Aorta (tissue), 5 donors: ENCODE measurements at places on chromosomes 13 and 19. TPM values are rescaled to one million over a fixed set of nuclear protein-coding genes. Genes with fewer than 3 reads are reported as not detected.

DNA sequence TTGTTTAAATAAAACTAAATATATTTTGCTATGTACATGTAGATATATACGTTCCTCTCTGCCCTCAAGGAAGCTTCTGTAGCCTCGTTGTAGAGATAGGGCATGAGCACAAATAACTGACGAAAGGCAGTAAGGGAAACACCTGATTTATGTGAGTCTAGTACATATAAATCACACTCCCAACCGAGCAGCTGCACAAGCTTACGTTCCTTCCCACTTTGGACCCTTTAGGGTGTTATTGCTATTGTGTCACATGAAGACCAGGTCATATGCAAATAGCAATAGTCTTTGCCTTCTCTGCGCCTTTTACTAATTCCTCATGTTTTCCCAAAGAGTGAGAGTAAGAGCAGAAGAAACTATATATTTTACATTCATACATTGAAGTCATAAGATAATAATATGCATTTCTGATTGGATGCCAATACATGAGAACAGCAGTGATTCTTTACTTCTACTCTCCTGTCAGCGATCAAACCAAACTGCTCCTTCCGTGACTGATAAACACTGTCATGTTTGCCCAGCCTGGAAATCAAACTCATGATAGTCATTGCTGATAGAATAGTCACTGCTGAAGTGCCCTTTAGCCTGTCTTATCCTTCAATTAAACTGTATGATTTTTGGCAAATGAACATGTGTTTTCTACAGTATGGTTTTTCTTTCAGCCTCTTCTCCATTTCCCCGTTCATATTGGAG is 127.2 kb upstream of the MAB21L1 start:
- no peak for DNase-seq

GRCh38 chr19:38679839-38680238 is 32.4 kb downstream of the ACTN4 start:
- DNase-seq: no peak

GRCh38 chr13:50873467-50873866 is 30.0 kb upstream of the DLEU7 start:
- no peak for DNase-seq

- DNase-seq: no peak
Observed at GRCh38 chr13:34300559-34300958, 482.6 kb downstream of the RFC3 start.

- peak; percentile 78 for DNase-seq
Observed at GRCh38 chr19:48390188-48391099, 907 bp downstream of the KDELR1 start.

GRCh38 chr13:101631395-101631794 is 178.9 kb downstream of the ITGBL1 start:
- no peak for DNase-seq

DNA sequence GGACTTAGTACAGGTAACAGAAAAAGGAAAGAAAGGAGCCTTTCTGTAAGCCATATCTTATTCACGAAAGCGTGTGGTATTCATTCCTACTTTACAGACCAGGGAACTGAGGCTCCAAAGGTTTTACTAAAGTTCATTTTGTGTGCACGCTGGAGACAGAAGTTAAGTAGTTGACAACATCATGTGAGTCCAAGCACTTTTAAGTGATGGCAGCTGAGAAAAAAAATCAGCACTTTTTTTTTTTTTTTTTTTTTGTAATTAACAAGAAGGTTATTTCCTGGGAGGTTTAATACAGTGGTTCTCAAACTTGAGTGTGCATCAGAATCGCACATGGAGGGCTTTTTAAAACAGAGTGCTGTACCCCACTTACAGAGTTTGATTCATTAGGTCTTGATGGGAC is 2.0 kb downstream of the DNAJC3 start:
- no peak for DNase-seq

DNA sequence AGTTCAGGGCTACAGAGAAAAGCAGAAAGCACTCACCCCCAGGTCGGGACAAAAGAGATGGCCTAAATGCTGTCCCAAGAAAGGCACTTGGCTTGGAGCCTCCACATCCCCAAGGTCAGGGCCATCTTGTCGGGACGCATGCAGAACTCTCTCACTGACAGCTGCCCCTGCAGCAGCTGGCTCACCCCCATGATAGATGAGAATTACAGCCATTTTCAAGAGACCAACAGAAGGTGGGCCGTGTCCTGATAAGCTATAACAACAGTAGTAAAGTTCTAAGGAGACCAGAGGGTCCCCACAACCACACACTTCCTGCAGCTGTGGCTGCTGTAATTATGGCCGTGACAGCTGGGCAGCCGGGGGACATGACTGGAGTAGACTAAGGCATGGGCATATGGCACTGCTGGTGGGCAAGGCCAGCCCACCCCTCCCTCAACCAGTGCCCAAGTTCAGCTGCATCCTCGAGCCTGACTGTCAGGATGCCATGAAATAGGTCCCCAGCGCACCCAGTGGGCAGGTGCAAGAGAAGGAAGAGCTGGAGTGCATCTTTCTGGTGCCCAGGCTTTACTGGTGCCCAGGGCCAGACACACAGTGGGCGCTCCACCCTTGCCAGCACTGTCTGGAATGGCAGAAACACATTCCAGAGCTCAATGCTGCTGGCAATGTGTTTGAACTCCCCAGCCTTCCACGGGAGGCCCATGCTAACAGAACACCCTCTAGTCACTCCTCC is 436.7 kb upstream of the ZNF507 start:
- no peak for DNase-seq

DNA sequence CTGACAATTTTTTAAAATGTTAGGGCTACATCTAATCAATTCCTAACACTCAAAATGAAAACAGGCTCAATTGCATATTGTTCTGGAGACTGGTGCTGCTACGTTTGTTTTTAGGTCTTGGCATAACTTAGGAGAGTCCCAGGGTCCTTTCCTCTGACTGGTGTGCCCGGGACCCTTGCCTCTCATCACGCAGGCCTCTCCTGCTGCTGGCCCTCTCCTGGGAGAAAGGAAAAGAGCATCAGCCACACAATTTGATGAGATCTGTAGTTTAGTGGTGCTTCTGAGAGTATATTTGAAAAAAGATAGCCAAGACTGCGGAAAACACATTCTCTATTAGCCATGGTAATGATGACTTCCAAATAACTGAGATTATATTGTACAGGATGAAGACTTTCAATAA is 380.0 kb downstream of the KLF12 start:
- DNase-seq: no peak

- no peak for DNase-seq
Observed at GRCh38 chr19:47423203-47423882, 4.0 kb upstream of the MEIS3 start.

- DNase-seq: no peak
Observed at GRCh38 chr13:30158774-30159445, 148.4 kb downstream of the KATNAL1 start.

- peak; percentile 84 for DNase-seq
Observed at GRCh38 chr19:47305309-47305751, 4.3 kb upstream of the C5AR1 start.

GRCh38 chr19:3725640-3726310 is 17.6 kb downstream of the TJP3 start:
- no peak for DNase-seq

DNA sequence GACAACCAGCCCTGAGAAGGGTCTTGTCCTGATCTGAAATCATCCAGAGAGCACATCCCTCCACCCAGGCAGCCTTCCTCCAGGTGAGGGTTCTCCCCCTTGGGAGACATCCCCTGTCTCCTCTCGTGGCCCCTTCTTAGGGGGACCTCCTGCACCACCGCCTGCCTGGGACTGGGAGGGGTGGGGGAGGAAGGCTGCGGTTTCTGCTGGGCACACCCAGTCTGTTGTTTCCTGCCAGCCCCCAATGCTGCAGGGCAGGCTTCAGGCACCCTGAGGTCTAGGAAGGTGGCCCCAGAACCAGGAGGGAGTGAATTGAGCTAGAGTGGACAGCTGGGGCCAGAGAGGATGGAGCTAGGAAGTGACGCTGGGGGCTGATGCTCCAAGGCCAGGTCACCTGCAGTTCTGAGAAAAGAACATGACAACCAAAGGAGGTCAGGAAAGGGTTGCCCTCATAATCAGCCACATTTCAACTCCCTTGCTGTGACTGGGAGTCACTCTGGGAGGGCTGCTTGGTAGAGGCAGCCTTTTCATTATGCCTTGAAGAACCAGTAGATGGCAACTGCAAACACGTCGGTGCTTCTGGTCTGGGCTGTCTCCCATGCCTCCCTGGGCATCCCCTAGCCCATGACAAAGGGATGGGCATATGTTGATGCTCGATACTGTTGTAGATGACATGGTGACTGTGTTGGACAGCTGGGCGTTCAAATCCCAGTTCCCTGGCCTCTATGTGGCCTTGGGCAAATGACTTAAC is 1.4 kb downstream of the ARHGEF18 start:
- DNase-seq: no peak

GRCh38 chr19:7778081-7778480 is 15.0 kb downstream of the CLEC4M start:
- DNase-seq: no peak

DNA sequence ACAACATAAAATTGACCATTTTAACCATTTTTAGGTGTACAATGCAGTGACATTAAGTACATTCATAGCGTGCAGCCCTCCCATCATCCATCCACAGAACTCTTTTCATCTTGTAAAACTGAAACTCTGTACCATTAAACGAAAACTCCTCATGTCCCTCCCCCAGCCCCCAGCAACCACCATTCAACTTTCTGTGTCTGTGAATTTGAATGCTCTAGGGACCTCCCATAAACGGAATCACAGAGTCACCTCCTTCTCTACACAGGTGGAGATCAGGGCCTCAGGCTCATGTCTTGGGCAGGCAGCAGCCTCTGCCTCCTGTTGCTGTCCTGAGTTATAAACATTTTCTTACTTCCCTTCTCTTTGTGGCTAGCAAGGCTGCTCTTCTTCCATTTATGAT is 7.3 kb upstream of the CCNE1 start:
- DNase-seq: no peak

DNA sequence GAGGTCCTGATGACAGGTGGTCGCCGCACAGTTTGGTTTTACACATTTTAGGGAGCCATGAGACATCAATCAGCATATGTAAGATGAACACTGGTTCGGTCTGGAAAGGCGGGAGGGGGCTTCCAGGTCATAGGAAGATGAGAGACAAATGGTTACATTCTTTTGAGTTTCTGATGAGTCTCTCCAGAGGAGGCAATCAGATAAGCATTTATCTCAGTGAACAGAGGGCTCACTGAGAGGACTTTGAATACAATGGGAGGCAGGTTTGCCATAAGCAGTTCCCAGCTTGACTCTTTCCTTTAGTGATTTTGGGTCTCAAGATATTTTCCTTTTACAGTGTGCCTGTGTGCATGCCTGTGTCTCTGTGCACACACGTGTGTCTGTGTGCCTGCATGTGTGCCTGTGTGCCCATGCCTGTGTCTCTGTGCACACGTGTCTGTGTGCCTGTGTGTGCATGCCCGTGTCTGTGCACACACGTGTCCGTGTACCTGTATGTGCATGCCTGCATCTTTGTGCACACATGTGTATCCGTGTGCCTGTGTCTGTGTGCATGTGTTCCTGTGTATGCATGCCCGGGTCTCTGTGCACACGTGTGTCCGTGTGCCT is 35.5 kb upstream of the TMEM255B start:
- DNase-seq: peak; percentile 15

- DNase-seq: no peak
Observed at GRCh38 chr19:36527873-36528193, 238 bp downstream of the ZNF260 start.

GRCh38 chr13:113854238-113855011 is 9.5 kb downstream of the GAS6 start:
- peak; percentile 76 for DNase-seq

DNA sequence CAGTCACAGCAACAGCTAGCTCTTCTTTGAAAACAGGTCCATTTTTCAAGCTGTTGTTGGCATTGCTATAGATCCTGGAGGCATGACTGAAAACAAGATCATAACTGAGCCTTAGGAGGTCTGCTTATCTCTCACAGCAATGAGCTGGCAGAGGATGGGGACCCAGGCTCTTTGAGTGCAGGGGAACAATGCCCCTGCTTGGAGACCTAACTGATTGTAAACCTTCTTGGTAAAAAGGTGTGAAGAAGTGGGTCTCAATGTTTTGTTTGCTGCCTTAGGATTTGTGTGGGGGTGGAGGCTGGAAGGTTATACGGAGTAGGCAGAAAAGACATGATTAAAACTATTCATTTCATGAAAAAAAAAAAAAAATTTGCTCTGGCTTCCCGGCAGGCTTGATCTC is 94.6 kb downstream of the EFNB2 start:
- DNase-seq: no peak

- DNase-seq: no peak
Observed at GRCh38 chr13:63954683-63955082, 2539.0 kb upstream of the PCDH20 start.

SPINT2 gene
- 155 TPM for total RNA-seq

GGACT gene
- 5.3 TPM for total RNA-seq

ZNF226 gene
- 23.6 TPM for total RNA-seq

ZNF460 gene
- total RNA-seq: 65.8 TPM

KRTDAP gene
- total RNA-seq: not detected

CPB2 gene
- not detected for total RNA-seq

ISOC2 gene
- 18.6 TPM for total RNA-seq
